Activated naive CD8-positive, alpha-beta T cell treated with anti-CD3 and anti-CD28 coated beads, Interleukin-2, amount 10 ng/mL, durations not matched to agents 7 days and 5 days (primary cell): ENCODE measurements at places on chromosomes 1 and 21. TPM values are rescaled to one million over a fixed set of nuclear protein-coding genes. Genes with fewer than 3 reads are reported as not detected.

The LMX1A gene
- total RNA-seq: not detected

DNA sequence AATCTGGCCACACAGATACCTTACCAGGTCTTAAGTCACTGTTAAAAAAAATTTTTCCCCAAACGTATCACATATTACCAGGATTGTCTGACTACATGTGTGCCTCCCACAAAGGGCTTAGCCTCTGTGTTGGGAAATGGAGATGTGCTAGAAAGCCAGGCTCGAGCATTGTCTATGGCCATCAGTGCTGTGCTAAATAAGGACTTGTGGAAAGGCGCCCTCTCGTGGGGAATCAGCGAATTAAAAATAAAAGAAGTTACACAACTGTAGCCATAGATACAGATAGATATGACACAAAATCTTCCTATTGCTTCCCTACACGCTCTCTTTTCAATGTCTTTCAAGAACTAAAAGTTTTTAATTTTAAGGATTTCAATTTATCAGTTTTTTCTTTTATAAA is 47.5 kb upstream of the CRNN start:
- peak overlapping the region; percentile 52 for H3K4me3 ChIP-seq
- peak overlapping the region; percentile 63 for H3K27ac ChIP-seq
- no peaks in the 10 kb centered on the region for H3K36me3 ChIP-seq
- H3K4me1 ChIP-seq: peaks cover 27% of the 10 kb centered on the region
- peak; percentile 53 for DNase-seq
- H3K27me3 ChIP-seq: peaks cover 12% of the 10 kb centered on the region

The LRRC3 gene
- total RNA-seq: 3.0 TPM

- no peak overlapping the region for H3K27ac ChIP-seq
- H3K27me3 ChIP-seq: no peaks in the 10 kb centered on the region
- DNase-seq: no peak
- H3K36me3 ChIP-seq: peaks cover 35% of the 10 kb centered on the region
These were observed 139.5 kb upstream of the SAMSN1 start for GRCh38 chr21:14685568-14685967.

- H3K4me3 ChIP-seq: no peak overlapping the region
- no peak overlapping the region for H3K27ac ChIP-seq
- DNase-seq: no peak
- H3K36me3 ChIP-seq: no peaks in the 10 kb centered on the region
These were observed 4.4 kb upstream of the HMGN1 start for GRCh38 chr21:39353295-39353694.

DNA sequence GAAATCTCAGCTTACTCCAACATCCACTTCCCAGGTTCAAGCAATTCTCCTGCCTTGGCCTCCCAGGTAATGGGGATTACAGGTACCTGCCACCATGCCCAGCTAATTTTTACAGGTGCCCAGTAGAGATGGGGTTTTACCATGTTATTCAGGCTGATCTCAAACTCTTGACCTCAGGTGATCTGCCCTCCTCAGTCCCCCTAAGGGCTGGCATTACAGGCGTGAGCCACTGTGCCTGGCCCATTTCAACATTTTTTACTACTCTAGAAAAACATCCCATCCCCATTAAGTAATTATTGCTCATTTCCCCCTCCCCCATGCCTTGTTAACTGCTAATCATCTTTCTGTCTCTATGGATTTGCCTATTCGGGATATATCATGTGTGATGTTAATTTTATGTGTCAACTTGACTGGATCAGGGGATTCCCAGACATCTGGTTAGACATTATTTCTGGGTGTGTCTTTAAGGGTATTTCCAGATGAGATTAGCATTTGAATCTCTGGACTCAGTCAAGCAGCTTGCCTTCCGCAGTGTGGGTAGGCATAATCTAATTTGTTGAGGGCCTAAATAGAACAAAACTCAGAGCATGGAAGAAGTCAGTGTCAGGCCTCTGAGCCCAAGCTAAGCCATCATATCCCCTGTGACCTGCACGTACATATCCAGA is 33.0 kb upstream of the ZBTB8B start:
- peaks cover 40% of the 10 kb centered on the region for H3K27me3 ChIP-seq
- no peak overlapping the region for H3K4me3 ChIP-seq
- H3K4me1 ChIP-seq: no peaks in the 10 kb centered on the region
- no peaks in the 10 kb centered on the region for H3K36me3 ChIP-seq
- H3K27ac ChIP-seq: no peak overlapping the region
- no peak for DNase-seq

The AKNAD1 gene
- total RNA-seq: not detected
